Tibial artery (tissue), 4 donors: ENCODE measurements at places on chromosomes 6 and 20.

GRCh38 chr20:60800185-60800584, 451.9 kb upstream of the CDH4 start:
- no peak for DNase-seq

DNA sequence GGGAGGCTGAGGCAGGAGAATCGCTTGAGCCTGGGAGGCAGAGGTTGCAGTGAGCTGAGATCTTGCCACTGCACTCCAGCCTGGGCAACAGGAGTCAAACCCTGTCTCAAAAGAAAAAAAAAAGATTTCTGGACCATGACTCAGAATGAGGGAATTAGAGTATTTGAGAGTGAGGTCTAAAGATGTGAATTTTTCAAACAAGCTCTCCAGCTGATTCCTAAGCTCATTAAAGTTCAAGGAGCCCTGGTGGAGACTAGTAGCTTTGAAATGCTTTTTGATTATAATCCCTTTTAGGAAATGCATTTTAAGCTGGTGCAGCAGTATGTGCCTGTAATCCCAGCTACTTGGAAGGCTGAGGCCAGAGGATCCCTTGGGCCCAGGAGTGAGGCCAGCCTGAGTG, 21.8 kb upstream of the SRF start:
- no peak for DNase-seq

DNA sequence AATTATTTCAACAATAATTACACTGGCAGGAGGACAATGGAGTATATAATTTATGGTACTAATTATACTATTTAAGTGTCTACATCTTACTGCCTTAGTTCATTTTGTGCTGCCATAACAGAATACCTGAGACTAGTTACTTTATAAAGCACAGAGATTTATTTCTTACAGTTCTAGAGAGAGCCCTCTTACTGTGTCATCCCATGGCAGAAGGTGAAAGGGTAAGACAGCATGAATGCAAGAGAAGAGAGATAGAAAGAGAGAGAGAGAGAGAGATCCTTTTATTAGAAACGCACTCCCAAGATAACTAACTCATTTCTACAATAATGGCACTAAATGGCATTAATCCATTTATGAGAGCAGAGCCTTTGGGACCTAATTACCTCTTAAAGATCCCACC, 314.7 kb downstream of the EPM2A start:
- DNase-seq = no peak

DNA sequence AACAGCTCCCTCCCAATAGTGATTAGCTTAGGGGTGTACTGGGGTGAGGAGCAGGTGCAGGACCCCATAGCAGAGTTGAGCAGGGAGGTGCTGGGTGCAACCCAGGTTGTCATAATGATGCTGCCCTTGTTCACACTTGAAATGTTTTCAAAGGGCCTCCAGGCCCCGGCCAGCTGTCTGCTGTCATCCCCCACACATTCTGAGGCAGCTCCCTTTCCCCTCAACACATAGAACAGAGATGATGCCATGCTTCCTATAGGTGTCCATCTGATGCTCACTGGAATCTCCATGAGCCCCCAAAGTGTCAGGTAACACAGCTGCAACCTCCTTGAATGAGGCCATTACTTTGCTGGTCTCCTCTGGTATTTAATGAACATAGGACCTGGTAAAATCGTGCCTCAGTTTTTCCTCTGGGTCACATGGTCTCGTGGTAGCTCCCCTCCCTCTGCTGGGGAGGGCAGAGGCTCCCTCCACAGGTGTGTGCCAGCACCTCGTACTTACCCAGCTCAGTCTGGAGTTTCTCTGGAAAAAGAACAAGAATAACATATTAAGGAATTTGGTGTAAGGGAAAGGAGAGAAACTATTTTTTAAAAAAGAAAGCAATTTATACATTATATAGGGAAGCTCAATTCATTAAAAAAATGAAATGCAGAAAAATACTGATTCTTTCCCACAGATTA, 5.6 kb downstream of the BTNL2 start:
- no peak for DNase-seq
